Activated B cell treated with CpG ODN at 0.5 μM for 24 hours (primary cell): ENCODE measurements at places on chromosomes 1 and 21. TPM values are rescaled to one million over a fixed set of nuclear protein-coding genes. Genes with fewer than 3 reads are reported as not detected.

The RSPH1 gene
- total RNA-seq = 0.38 TPM in 1 of 2 replicates, not detected in the other

The PRR9 gene
- not detected in 2 replicates for total RNA-seq

The SH2D2A gene
- total RNA-seq = 1.7 and 2.3 TPM in 2 replicates

DNA sequence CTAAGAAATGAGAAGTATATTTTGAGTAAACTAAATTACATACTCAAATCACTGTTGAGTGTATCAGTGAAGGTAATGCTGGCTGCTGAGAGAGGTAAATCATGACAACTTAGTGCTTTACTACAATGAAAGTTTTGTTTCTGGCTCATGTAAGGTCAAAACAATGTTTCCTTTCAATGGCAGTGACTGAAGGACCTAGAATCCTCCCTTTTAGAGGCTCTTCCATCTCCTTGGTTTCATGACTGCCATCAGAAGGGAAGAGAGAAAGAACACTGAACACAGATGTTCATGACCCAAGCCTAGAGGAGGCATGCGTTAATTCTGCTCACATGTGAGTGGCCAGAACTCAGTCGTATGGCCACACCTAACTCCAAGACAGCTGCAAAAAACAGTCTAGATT lies 130.6 kb downstream of the AKT3 start:
- H3K27me3 ChIP-seq = no peaks in the 10 kb centered on the region
- no peak for DNase-seq
- H3K27ac ChIP-seq = no peak overlapping the region
- no peaks in the 10 kb centered on the region for H3K36me3 ChIP-seq

DNA sequence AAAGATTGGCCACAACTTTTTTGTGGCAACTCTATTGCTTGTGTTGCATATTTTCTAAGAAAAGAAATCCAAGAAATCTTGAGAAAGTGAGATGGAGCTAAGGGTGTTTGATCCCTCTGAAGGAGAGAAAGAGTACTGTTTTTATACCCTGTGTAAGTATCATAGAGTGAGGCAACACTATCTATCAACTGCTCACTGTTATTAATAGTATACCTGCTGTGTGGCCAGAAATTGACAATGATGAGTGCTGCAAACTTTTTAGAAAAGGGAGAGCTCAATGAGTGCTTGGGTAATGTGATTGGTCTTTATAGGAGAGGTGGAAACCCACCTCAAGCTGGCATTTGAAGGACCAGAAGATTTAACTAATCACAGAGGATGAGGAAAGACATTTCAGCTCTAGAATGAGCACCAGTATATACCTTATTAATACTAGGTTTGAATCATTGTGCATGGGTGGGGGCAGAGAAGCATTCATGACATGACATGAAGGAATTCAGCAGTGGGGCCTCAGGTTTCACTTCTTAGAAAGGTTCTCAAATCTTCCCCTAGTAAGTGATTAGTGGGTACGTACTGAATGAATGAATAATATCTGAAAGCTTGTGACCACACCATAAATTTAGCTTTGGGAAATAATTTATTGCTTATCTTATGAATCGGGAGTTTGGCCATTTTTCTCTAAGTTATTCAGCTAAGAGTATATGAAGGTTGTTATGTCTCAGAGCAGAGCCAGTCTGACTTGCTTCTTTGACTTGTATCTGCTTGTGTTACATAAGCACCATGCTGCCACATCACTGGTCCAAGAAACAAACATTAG lies 169.2 kb upstream of the SGIP1 start:
- peaks cover 91% of the 10 kb centered on the region for H3K36me3 ChIP-seq
- H3K27ac ChIP-seq = peak overlapping the region; percentile 75
- H3K27me3 ChIP-seq = no peaks in the 10 kb centered on the region

DNA sequence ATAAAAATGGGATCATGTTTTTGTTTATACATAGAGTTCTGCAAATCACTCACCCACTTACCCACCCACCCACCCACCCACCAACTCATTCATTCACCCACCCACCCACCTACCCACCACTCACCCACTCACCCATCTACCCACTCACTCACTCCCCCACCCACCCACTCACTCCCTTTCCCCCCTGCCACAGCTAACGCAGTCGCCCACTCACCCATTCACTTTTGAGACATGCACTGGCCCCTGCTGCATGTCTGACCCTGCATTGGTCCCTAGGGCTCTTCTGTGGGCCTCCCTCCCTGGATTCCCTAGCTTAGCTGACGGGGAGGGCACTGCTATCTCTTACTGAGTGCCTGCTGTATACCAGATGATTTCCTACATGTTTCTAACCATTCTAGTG lies 100.4 kb upstream of the CSF3R start:
- peaks cover 42% of the 10 kb centered on the region for H3K27me3 ChIP-seq
- no peaks in the 10 kb centered on the region for H3K36me3 ChIP-seq
- H3K4me1 ChIP-seq = no peaks in the 10 kb centered on the region
- no peak overlapping the region for H3K4me3 ChIP-seq
- DNase-seq = no peak

DNA sequence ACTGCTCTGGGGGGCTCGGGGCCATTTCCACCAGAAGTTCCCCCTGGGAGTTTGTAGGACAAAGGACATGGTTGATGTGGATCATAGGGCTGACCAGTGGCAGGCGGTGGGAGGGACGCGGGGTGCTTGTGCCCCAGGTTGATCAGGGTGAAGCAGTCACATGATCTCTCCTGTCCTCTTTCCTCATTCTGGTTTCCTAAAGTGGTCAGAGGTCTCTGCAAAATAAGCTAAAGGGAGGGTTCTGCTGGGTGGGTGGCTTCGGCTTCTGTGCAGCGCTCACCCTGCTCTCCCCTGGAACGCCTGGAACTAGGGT lies 9.2 kb downstream of the PDXK start:
- no peaks in the 10 kb centered on the region for H3K27me3 ChIP-seq
- H3K36me3 ChIP-seq = peaks cover 10% of the 10 kb centered on the region
- no peak for DNase-seq
- H3K27ac ChIP-seq = peak overlapping the region; percentile 82
- H3K4me1 ChIP-seq = peaks cover 56% of the 10 kb centered on the region

DNA sequence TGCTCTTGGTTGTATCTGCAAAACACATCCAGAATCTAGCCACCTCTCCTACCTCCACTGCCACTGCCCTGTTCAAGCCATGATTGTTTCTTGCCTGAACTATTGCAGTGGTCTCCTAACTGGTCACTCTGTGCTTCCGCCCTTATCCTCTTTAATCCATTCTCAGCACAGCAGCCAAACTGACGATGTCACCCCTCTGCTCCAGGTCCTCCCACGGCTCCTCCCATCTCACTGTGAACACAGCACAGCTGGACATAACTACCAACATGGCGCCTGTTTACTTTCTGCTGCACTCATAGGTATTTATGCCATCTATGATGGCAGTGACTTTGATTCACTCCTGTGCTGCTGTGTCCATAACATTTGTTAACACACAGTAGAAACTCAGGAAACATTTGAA lies 406.7 kb downstream of the DISC1 start:
- no peaks in the 10 kb centered on the region for H3K4me1 ChIP-seq
- no peak overlapping the region for H3K4me3 ChIP-seq
- peaks cover 3% of the 10 kb centered on the region for H3K36me3 ChIP-seq
- H3K27me3 ChIP-seq = no peaks in the 10 kb centered on the region

DNA sequence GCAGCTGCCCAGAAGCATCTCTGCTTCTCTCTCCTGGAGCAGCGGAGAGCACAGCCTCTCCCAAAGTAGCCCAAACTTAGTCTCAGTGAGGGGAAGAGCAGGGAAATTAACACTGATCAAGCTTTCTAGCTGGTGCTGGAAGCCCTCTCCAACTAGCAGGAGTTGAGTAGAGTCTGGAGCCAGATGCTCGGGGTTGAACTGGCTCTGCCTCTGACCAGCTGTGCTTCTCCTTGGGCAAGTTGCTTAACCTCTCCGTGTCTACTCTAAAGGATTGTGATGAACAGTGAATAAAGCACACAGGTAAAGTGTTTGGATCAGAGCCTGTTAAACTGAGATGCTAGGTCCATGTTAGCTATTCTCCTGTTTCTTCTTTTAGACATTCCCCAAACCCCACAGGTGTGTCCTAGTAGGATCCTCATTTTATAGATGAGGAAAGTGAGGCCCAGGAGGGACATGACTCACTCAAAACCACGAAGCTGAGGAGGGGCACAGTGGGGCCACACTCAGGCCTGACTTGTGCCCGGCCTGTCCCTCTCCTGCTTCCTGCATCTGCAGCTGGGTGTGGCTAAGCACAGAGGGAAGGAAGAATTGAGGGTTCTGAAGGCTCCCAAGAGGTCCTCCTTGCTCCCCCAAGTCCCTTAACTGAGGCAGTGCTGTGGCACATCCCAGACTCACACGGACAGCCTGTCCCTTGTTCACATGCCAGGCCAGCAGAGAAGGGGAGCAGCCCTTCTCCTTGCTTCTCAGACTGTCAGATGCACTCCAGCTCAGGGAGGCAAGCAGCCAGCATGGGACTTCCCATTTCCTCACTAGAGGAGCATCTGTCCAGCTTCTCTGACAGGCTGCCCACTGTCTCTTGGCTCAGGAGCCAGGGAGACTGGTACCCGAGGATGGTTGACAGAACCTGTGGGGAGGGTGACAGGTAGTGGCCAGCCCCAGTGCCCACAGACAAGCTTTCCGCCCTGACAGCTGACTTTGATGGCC lies 152.0 kb upstream of the IGSF21 start:
- H3K4me3 ChIP-seq = no peak overlapping the region
- H3K27me3 ChIP-seq = peaks cover 6% of the 10 kb centered on the region
- H3K27ac ChIP-seq = no peak overlapping the region
- H3K36me3 ChIP-seq = no peaks in the 10 kb centered on the region
- no peak for DNase-seq

GRCh38 chr1:64192290-64192689 lies 11.1 kb upstream of the UBE2U start:
- no peaks in the 10 kb centered on the region for H3K27me3 ChIP-seq
- H3K27ac ChIP-seq = no peak overlapping the region
- H3K36me3 ChIP-seq = no peaks in the 10 kb centered on the region
- DNase-seq = no peak
- no peaks in the 10 kb centered on the region for H3K4me1 ChIP-seq

GRCh38 chr1:48216941-48217340 lies 5.6 kb upstream of the SLC5A9 start:
- no peak for DNase-seq
- peaks cover 14% of the 10 kb centered on the region for H3K27me3 ChIP-seq
- H3K4me1 ChIP-seq = no peaks in the 10 kb centered on the region
